ENCODE measurements at places on chromosomes 13 and 19.

- no peak for DNase-seq
These were observed 149.2 kb downstream of the MIPEP start for GRCh38 chr13:23740002-23740401.

- DNase-seq = no peak
These were observed 11.7 kb downstream of the SYDE1 start for GRCh38 chr19:15118789-15119494.

- DNase-seq = no peak
These were observed 19.8 kb downstream of the TMEM272 start for GRCh38 chr13:51825165-51825592.

- no peak for DNase-seq
These were observed 148.4 kb downstream of the URI1 start for GRCh38 chr19:30090476-30090875.

DNA sequence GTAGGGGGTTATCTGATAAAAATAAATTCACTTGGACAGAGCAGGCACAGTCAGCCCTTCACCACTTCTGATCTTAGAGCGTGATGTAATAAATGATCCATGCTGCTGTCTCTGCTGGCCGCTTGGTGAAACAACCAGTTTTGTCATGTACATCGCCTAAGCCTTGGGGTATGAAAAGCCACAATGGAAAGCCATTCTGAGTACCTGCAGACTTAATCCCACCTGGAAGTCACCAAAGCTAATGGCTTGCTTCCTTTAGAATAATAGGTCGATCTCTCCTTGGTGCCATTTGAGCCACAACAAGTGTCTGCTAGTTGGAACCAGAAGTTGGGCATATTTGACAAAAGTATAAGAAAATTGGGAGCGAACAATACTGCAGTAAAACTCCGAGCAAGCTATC, 1649.7 kb upstream of the SPRY2 start:
- no peak for DNase-seq

DNA sequence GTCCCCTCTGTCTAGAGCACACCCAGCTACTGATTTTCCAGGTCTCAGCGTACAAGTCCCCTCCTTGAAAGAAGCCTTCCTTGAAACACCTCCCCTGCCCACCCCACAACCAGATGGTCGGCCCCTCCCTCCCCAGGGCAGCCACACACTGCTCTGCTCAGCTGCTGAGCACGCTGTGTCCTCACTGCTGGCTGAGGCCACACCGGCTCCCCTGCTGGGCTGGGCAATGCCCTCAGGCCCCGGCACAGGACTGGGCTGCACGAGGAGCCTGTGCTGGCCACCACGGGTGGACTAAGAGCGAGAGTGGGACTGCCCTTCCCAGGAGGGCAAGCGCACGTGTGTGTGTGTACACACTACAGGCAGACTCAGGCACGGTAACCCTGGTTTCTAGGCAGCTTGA, 11.8 kb upstream of the RSPH6A start:
- no peak for DNase-seq

- no peak for DNase-seq
These were observed 1591.3 kb downstream of the EFNB2 start for GRCh38 chr13:104944176-104944575.

DNA sequence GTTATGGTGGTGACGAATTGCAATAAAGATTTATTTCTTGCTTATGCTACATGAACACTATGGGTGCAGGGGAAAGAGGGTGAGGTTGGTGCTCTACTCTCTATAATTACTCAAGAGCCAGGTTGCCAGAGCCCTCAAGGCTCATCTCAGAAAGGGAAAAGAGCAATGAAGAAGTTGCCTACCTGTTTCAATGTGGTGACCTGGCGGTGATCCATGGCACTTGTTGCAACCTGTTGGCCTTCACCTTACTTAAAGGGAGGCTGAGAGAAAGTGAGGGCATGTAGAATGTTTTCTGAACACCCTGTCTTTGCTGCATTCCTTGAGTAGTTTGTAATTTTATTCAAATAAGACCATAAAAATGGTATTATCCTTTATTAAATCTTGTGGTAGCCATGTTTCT, 394.4 kb downstream of the GPC6 start:
- DNase-seq = no peak

GRCh38 chr19:1590641-1591397, 1.8 kb downstream of the MBD3 start:
- DNase-seq = peak; percentile 37

DNA sequence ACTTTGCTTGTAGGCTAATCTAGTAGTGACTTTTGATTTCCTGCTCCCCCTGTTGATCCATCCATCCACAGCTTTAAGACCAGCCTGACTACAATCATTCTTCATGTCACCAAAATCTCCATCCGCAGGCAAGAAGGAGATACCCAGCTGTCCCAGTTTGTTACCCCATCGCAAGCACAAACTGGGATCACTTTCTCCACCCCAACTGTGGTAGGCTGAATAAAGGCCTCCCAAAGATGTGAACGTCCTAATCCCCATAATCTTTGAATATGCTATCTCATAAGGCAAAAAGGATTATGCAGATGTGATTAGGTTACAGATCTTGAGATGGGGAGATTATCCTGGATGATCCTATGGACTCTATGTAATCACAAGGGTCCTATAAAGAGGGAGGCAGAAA, 202.0 kb downstream of the ENOX1 start:
- DNase-seq = no peak

DNA sequence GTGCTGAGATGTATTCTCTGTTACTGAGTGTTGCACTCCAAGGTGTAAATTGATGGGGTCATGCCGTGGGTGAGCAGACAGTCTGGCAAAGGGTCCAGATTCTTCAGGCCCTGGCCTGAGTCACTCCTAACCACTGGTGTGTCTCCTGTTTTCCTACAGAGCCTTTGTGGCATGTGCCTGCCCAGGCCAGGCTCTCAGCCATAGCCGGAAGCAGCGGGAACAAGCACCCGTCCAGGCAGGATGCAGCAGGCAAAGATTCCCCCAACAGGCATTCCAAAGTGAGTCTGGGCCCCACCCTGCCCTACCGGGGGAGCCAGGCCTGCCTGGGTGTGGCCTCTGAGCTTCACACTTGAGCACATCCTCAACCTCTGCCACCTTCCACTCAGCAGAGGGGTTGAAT, 61.9 kb downstream of the DPF1 start:
- DNase-seq = no peak

DNA sequence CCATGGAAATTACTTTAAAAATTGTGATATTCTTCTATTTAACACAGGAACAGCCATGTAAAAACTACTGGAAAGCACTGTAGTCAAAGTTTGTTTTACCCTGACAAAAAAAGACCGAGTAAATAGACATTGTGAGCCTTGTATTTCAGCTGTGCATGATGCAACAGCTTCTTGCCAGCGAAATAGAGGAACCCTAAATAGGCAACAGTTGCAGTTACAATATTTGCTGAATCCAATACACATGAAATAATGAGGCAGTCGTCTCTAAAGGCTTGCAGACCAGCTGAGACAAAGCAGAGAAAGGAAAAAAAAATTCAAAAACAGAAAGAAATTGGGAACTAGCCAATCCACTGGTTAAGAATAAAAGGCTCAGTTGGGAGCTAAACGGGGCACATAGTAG, 1001.1 kb downstream of the OLFM4 start:
- DNase-seq = no peak

GRCh38 chr13:73169971-73170370, 111.2 kb downstream of the KLF5 start:
- DNase-seq = no peak

DNA sequence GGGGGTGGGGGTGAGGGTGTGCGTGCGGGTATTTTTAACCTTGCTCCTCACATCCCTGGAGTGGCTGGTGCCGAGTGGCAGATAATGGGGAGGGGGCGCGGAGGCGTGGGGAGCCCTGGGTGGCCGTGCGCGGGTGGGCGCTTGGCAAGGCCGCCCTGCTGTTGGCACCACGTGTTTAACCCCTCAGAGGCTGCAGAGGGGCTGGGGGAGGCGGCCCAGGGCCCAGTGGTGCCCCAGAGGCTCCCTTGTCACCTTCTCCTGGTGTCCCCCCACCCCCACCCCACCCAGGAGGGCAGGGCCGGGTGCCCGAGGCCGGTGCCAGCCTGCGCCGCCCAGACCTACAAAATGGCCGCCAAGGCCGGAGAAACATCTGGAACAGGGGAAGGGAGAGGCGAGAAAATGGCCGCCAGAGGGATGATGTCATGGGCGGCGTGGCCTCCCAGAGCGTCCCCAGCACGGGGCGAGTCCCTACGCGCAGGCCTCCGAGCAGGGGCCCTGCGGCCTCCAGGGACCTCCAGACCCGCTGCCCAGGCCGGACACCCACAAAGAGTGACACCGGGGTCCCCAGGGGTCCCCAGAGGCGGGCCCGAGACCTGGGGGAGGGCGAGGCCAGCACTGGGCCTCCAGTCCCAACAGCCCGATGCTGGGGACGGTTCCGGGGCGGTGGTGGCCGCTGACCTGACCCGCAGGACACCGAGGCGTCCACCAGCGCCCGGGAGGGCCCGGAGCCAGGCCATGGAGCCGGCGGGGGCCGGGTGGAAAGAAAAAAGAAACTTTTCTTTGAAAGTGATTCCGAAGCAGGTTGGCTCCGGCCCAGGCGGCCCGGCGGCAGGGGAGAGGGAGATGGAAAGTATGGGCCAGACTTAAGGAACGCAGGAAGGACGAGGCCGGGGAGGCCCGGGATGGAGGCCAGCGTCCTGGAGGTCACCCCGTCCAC, 38.2 kb downstream of the NFIC start:
- DNase-seq = no peak

DNA sequence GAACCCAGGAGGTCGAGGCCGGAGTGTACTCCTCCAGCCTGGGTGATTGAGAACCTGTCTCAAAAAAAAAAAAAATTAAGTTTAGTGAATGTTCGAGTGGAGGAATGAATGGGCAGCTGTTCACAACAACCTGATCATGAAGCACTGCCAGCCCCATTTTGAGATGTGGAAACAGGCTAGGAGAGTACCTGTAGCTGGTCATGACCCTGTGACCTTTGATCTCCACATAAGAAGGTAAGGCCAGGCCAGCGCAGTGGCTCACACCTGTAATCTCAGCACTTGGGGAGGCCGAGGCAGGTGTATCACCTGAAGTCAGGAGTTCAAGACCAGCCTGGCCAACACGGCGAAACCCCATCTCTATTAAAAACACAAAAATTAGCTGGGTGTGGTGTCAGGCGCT, 7.6 kb downstream of the RAVER1 start:
- DNase-seq = no peak

DNA sequence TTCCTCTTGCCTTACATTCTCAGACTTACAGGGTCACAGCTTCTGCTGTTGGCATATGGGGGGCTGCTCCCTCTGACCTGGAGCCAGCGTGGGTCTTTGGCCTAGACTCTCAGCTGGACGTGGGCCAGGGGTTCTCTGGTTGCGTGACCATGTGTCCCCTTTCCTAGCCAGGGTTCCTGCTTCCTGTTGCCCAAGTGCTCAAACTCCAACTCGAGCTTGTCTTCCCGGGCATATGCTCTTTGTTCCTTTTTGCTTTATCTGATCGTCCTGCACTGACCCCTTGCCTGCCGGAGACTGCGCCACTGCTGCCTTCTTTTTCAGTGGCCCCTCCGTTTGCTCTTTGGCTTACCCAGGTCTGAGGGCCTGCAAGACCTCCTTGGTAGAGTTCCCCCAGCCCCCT, 25.3 kb upstream of the GPR183 start:
- no peak for DNase-seq

DNA sequence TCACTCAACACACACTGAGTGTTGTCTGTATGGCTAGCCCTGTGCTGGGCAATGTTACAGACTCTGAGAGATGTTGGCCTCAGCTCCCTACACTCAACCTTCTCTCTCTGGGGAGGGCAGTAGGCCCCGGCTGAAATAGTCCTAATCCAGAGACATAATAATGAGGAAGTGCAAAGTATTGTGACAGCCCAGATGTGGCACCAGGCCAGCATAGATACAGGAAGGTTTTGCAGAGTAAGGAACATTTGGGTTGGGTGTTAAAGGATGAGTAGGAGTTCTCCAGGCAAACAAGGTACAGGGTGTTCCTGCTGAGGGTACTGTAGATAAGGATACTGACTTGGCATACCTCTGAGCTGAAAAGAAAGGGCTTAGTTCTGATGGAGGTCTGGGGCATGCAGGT, 2.4 kb downstream of the LIN7B start:
- DNase-seq = no peak

DNA sequence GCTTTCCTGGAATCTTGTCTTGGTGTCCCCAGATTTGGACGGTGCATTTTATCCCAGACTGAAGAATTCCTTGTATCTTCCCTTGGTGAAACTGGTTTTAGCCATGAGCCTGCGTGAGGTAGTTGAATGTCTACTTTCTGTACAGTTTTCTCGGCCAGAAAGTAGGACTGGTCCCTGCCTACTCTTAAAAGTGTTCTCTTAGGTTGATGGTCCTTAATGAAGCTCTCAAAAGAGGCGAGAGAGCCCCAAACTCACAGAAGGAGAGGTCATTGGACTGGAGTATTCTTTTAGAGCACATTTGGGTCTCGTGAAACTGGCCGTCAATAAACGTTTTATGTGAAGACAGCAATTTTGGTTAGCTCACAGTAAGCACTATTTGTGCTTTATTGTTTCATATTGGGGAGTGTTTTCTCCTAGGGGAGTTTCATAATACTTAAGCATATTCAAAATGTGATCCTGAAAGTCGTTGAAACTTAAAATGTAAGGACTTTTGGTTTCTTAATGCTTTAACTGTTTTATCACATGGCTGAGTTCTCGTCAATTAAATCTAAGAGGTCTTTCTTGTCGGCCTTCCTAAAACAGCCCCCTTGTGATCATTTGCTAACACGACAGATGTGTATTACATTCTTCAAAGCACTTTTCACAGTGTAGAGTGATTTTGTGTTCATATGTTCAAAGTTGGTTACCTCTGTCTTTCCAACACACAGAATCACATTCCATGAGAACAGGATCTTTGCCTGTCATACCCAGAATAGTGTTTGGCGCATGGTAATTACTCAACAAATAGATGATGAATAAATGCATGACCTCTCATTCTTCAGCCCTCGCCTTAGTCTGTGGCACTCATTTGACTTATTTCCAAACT, 889 bp downstream of the GTF2F2 start:
- DNase-seq = peak; percentile 6

DNA sequence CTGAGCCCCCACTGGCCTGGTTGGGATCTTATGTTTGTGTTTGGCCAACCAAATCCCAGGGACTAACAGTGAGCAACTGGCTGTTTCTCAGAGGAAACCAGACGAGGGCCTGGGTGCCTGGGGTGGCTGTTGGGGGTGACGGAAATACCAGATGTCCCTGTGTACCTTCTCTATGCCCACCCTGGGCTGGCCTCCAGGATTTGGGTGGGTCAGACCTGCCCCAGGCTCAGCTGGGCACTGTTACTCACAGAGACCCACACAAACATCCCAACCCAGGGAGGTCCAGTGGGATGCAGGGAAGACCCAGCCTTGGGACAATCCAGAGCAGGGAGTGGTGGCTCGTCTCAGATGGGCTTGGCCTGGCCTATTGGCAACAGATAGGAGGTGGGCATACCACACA, 8.8 kb downstream of the ZSCAN22 start:
- DNase-seq = no peak

All from cerebellar cortex (tissue), 1 donor.